ENCODE measurements at places on chromosomes 4 and X. TPM values are rescaled to one million over a fixed set of nuclear protein-coding genes. Genes with fewer than 3 reads are reported as not detected.

DNA sequence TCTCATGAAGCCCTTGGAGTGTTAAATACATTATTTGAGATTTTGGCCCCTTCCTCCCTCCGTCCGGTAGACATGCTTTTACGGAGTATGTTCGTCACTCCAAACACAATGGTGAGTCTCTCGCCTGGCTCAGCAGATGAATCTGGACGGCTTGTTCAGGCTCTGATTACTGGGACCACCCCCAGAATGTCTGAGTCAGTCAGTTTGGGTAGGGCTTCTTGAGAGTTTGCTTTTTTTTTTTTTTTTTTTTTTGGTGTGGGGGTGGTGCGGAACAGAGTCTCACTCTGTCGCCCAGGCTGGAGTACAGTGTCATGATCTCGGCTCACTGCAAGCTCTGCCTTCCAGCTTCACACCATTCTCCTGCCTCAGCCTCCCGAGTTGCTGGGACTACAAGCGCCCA is 62.4 kb upstream of the MSANTD1 start:
- H3K27me3 ChIP-seq: peaks cover 3% of the 10 kb centered on the region
- no peaks in the 10 kb centered on the region for H3K4me1 ChIP-seq

DNA sequence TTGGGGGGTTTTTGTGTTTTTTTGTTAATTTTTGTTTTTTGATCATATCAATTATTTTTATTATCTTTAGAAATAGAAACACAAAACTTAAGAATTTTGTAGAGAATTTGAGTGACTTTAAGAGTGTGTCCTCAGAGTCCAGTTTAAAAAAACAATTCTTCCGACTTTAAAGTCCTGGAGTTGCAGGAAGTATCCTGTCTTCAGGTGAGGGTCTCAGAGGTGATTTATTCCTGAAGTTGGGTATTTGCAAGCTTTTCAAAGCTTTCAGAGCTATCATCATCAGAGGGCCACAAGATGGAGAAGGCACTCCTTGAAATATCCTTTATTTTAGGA is 23.0 kb downstream of the TLR10 start:
- H3K36me3 ChIP-seq: no peaks in the 10 kb centered on the region
- H3K4me3 ChIP-seq: no peak overlapping the region

- DNase-seq: no peak
- H3K27ac ChIP-seq: no peak overlapping the region
- H3K4me3 ChIP-seq: no peak overlapping the region
- H3K4me1 ChIP-seq: no peaks in the 10 kb centered on the region
These were observed 14.0 kb downstream of the TIMP1 start for GRCh38 chrX:47596256-47596655.

The GAGE12H gene
- total RNA-seq: not detected

The ARX gene
- 0.98 TPM for total RNA-seq

The VCX gene
- 1.1 TPM for total RNA-seq

DNA sequence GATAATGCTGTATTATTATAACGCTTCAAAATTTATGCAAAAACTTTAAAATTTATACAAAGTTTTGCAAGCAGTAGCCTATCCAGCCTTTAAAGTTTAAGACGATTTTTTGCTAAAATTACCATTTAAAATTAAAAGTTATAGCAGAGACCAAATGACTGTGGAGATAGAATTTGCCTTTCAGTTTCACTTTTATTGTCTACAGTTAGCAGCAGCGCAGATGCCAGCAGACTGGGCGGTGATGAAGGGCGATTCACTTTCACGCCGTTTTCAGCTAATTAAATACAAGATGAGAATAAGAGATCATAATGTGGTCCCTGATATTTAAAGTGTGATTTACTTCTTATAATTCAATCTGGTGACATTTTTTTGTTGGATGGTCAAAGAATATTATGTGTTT is 1381.5 kb upstream of the ADGRL3 start:
- no peak overlapping the region for H3K4me3 ChIP-seq
- H3K4me1 ChIP-seq: no peaks in the 10 kb centered on the region
- H3K27me3 ChIP-seq: no peaks in the 10 kb centered on the region
- DNase-seq: no peak
